Stimulated activated CD4-positive, alpha-beta T cell treated with anti-CD3 and anti-CD28 coated beads, Interleukin-1b, Interleukin-23, amount 100 ng/mL, for 1 hour (primary cell): ENCODE measurements at places on chromosomes 3 and 15.

- DNase-seq: peak; percentile 22
Observed at GRCh38 chr15:76994971-76995945, at the start of gene PSTPIP1. TSS of gene PSTPIP1 (plus strand) at chr15:76995126. CDS start at chr15:76995574, 448 bp downstream.

DNA sequence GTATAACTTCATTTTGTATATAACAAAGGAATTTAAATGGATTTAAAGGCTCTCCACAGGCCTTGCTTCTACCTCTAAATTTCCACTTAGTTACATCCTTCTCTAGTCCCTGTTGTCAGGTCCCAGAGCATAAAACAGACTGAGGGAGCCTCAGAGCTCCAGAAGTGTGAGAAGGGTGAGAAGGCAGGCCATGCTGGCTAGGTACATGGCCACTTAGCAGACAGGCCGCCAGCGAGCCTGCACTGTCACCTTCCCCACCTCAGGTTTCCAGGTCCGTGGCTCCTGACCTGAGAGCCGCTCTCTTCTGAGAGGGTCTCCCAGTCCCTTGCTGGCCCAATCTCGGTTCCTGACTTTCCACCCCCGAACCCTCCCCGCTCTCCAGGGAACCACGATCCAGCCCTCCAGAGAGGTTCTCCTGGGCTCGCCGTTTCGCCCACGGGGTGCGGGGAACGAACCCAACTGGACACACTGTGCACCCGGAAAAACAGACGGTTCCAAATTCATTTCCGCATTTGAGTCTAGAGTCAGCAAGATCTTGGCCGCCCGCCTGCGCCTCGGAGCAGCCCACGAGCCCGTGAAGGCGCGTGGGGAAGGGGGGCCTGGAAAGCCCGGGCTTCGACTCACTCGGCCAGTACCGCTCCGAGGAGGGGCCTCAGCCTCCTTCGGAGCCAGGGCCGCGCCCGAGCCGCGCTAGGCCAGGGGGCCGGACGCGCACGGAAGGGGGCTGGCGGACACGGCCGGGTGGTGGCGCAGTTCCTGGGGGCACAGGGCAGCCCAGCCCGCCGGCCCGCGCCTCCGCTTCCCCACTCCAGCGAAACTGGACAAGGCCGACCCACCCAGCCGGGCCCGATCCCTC lies 16.7 kb upstream of the SOX2 start:
- DNase-seq: no peak

- DNase-seq: no peak
Observed at GRCh38 chr3:126152458-126152857, 27.9 kb downstream of the ALDH1L1 start.

- DNase-seq: no peak
Observed at GRCh38 chr3:170555329-170555728, 30.5 kb downstream of the SLC7A14 start.

DNA sequence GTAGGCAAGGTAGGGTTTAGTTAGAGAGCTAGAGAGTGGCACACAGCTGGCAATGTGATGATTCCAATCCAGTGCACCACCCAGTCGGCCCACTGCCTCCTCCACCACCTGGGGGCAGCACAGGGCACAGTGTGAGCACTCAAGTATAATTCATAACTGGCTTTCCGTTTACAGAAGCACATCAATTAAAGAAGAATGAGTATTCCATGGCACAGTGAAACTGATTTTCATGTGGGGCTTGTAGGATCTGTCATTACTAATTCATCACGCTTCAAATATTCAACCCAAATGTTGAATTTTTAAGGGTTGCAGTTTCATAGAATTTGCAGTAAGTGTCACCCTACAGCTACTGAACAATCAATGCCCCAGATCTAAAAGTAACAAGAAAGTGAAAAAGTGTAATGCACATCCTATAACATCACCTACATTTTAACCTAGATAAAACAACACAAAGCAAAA lies 149.9 kb downstream of the IGSF11 start:
- DNase-seq: peak; percentile 75

GRCh38 chr15:101781928-101782327 lies 21.4 kb upstream of the OR4F6 start:
- DNase-seq: no peak

GRCh38 chr15:30062881-30063280 lies 19.9 kb upstream of the GOLGA8J start:
- no peak for DNase-seq

- DNase-seq: no peak
Observed at GRCh38 chr3:170869239-170869590, 780 bp downstream of the RPL22L1 start.

DNA sequence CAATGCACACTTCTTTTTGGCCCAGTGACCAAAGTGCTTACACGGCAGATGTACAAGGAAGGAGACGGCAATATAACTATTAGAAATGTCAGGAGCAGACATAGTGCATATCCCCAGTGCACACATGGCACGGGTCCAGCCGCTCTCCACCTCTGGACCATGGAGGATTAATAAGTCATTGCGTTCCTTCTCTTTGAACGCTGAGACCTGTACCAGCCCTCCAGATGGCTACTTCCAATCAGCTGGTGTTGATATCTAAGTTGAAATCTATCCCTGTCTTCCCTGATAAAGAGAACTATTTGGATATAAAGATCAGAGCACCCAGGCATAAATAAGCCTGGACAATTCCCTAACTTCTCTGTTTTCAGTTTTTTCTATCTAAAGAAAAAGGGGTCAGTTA lies 212.5 kb downstream of the CADPS start:
- no peak for DNase-seq

GRCh38 chr3:193149998-193150397 lies 91.0 kb upstream of the PLAAT1 start:
- DNase-seq: no peak

DNA sequence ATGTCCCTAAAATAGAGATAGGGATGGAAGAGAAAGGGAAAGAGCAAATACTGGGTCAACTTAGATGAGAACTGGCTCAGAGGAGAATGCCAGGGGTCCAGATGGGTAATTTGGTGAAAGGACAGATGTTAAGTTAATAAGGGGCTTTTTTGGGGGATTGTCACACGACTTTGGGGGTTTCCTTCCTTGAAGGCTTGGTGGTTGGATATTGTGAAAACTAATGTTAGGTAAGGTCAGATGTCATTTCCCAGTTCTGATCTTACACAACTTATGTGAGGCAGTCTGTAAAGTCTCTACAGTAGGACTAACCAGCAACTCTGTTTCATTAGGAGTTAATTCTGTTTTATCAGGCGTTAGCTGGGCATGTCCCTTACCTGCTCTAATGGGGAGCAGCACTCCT lies 231.1 kb downstream of the NR2F2 start:
- no peak for DNase-seq

DNA sequence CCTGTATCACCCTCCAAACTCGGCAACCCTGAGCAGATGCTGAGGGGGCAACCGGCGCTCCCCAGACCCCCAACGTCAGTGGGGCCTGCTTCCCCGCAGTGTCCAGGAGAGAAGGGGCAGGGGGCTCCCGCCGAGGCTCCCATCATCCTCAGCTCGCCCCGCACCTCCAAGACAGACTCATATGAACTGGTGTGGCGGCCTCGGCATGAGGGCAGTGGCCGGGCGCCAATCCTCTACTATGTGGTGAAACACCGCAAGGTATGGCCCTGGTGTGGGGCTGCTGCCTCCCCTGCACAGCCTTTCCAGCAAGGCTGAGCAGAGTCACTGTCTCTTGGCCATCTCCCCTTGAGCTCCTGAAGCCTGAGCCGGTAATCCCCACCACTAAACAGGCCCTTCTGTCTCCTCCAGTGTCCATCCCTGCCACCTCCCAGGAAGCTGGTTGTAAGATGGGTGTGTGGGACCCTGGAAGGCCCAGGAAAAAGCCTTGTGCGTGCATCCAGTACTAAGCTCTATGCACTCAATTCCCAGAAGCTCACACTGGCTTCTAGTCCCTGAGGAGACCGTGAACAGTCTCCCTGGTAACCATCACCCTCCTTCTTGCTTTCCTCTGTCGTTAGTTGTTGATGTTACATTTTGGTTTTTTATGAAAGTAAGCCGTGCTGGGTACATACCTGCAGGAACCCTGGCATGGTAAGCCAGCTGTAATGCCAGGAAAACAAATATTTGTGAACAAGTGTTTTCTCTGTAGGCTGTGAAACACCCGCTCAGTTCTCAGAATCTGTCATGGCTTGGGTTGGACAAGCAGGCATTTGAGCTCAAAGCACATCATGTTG lies 63.3 kb downstream of the BOC start:
- DNase-seq: no peak

DNA sequence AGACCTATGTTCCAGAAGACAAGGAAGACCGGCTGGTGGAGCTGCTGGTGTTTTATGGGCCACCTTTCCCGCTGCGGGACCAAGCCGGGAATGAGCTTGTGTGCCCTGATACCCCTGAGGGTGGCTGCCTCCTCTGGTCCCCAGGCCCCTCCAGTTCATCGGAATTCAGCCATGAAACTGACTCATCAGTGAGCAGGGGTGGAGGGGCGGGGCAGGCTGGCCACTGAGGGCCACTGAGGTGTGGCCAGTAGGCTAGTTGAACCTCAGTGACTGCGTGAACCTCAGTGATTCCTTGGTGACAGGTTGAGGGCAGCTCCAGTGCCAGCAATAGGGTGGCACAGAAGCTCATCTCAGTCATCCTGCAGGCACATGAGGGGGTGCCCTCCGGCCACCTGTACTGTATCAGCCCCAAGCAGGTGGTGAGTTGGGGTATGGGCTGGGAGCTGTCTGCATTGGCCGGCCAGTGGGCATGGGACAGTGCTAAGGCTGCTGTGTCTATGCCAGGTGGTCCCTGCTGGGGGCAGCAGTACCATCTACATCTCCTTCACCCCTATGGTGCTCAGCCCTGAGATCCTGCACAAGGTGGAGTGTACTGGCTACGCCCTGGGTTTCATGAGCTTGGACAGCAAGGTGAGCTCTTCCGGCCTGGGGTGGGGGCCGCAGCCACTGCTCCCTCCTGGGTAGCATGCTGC lies 20.3 kb downstream of the ACAA1 start:
- DNase-seq: no peak

- no peak for DNase-seq
Observed at GRCh38 chr15:64897345-64897985, 14.2 kb upstream of the ANKDD1A start.

GRCh38 chr3:197736010-197736490 lies 654 bp downstream of the RUBCN start:
- no peak for DNase-seq

DNA sequence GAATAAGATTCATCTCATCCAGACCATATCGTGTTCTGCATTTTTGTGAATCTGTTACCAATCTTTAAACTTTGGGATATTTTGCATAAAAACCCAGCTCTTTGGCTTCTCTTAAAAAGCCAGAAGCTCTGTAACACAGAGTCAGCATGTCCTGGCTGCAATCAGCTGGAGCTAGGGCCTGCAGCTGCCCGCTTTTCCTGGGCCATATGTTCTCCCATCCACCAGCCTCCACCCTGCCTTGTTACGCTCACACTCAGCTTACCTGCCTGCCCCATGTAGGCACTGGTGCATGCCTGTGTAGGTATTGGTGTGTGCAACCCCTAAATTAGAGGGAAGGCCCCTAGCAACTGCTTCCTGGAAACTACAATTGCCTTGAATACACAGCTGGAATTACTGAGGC lies 48.2 kb downstream of the CRYGS start:
- no peak for DNase-seq

- DNase-seq: no peak
Observed at GRCh38 chr3:151362751-151363174, 21.8 kb downstream of the P2RY12 start.

- no peak for DNase-seq
Observed at GRCh38 chr3:21912711-21913110, 161.7 kb upstream of the ZNF385D start.
